ENCODE measurements at places on chromosomes 13 and 19. TPM values are rescaled to one million over a fixed set of nuclear protein-coding genes. Genes with fewer than 3 reads are reported as not detected.

- DNase-seq = no peak
Measured at GRCh38 chr19:39746836-39747529, 9.2 kb upstream of the CLC start.

DNA sequence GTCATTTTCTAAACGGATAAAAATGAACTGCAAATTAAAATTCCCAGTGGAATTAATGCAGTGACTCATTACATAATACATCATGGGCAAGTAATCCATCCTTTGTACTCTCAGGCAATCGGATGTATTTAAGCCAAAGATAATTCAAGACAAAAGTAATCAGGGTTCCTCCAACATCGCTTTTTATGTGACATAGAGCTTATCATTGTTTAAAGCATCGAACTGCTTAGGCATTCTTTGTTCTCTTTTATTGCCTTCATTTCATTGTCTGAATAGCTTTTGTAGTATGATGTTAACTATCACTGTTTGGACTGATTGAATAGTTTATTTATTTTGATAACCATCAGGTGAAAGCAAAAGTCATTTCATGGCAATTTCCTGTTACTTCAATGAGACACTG is 209.4 kb downstream of the ITGBL1 start:
- no peak for DNase-seq

- no peak for DNase-seq
Measured at GRCh38 chr13:98942997-98943396, 34.9 kb downstream of the DOCK9 start.

- no peak for DNase-seq
Measured at GRCh38 chr13:97322740-97323342, 100.7 kb downstream of the MBNL2 start.

DNA sequence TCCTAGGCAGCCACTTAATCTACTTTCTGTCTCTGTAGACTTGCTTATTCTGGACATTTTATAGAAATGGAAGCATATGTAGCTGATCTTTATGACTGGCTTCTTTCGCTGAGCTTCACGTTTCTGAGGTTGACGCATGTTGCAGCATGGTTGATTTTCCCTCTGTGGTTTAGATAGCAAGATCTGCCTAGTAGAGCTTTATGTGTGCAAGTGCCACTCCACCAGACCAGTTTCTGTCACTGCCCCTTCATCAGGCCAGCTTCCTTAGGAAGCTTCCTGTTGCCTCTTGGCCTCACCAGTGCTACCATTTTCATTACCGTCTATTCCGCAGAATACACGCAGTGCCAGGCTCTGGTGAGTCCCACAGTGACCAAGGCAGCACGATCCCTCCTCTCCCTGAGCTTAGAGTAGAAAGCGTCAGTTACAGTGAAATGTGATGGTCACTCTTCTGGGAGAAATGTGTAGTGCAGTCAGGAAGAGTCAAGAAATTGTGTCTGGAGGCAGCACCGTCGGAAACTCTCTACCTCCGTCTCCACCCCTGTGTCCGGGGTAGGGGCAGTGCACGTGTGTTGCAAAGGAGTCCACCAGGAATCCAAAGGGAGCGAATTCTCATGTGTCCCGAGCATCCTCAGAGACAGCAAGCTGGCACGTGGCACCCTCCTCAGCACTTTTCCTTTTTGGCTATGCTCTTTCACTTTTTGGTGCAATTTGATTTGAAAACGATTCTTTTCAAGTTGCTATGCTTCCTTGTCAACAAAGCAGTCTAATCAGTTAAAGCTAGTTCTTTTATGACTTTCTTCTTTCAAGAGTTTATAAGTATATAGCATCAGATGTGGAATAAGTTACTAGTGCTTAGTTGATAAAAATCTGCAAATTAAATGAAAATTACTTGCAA is 45.4 kb upstream of the GPR183 start:
- DNase-seq = no peak

GRCh38 chr19:3710265-3710812 is 2.2 kb downstream of the TJP3 start:
- DNase-seq = no peak

- no peak for DNase-seq
Measured at GRCh38 chr13:62142048-62142447, 726.4 kb upstream of the PCDH20 start.

KIR2DL3 gene
- not detected for polyA plus RNA-seq

- DNase-seq = no peak
Measured at GRCh38 chr13:79703772-79704171, 222.8 kb downstream of the NDFIP2 start.

GRCh38 chr19:52922841-52923777 is at the start of gene ZNF888:
ZNF888 (minus strand) TSS chr19:52923428; CDS start chr19:52917873, 5,555 bp downstream.
- DNase-seq = peak; percentile 85

- no peak for DNase-seq
Measured at GRCh38 chr19:42634409-42635232, 39.9 kb upstream of the CEACAM8 start.

- DNase-seq = no peak
Measured at GRCh38 chr13:28329395-28330158, 165.4 kb downstream of the FLT1 start.

PRTN3 gene
- 1.2 TPM for polyA plus RNA-seq

GRCh38 chr13:93309886-93310523 is 83.4 kb downstream of the GPC6 start:
- DNase-seq = peak; percentile 28

DNA sequence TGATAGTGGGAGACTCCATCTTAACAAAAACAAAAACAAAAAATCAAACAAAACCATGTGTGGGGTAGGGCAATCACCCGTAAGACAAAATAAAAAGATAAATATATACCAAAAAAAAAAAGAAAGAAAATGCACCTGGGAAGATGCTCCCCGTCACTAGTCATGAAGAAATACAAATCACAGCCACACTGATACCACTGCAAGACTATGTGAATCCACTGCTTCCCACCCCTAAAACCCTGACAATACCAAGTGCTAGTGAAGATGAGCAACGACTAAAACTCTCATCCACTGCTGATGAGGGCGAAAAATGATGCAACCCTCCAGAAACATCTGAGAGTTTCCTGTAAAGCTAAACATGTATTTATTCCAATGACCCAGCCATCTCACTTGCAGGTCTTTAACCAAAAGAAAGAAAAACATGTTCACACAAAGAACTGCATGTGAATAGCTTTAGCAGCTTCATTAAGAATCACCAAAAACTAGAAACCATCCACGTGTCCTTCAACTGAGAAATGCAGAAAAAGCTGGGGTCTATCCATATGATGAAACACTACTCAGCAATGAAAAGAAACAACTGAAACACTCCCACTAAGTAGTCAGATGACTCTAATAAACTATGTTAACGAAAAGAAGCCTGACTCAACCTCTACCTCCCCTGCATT is 31.7 kb downstream of the BRD4 start:
- DNase-seq = no peak

DNA sequence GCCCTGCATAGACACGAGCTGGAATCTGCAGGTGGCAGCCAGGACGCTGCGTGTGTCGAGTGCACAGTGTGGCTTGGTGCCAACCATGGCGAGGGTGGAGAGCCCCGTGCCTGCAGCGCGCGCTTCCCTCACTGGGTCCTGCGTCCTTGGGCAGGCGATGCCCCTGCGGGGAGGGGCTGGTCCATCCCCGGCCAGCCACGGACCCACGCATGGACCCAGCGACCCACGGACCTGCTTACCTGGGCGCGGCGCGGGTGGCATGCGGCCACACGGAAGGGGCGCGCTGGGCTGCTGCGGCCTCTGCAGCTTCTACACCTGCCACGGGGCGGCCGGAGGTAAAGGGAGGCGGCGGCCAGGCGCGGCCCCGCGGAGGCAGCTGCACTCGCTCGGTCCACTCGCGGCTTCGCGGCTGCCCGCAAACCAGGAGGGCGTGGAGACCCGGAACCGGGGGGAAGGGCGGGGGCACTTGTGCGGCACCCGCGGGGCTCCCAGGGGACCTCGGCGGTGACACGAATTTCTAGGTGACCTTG is 569 bp upstream of the MCF2L start:
- no peak for DNase-seq

- peak; percentile 48 for DNase-seq
Measured at GRCh38 chr13:109667807-109668291, 118.5 kb downstream of the IRS2 start.

DNA sequence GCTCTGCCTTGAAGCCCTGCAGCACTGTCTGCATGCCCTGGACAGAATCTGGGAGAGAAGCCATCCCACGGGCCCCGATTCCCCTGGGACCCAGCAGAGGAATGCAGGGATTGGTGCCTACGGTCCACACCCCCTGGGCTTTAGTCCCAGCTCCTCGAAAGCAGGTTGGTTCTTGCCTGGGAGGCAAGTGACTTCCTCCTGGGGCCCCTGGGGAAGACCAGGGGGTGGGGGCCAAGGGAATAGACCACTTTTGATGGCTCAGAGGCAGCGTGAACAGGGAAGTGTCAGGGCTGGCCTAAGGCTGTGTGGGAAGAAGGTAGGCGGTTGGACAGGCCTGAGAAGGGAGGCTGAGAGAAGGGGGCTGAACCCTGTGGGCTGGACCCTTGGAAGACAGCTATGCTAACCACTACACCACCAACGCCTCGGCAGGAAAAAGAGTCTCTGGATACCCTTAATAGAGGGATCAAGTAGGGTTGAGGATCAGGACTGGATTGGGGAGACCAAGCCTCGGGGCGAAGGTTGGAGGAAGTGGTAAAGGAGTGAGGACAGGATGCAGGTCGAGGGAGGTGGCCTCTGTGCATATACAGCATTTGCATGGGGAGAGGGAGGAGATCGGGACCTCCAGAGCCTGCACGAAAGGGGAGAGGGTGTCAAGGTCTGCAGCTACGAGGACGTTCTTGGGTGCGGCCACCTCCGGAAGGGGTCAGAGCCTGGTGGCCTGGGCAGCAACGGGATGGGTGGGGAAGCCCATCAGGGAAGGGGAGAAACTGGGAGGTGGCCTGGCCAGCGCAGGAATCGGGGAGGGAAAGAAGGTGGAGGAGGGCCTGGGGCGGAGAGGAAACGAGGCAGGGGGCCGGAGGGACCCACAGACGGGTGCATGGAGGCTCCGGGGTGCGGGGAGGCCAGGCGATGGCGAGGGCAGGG is 709 bp downstream of the DPP9 start:
- no peak for DNase-seq

DNA sequence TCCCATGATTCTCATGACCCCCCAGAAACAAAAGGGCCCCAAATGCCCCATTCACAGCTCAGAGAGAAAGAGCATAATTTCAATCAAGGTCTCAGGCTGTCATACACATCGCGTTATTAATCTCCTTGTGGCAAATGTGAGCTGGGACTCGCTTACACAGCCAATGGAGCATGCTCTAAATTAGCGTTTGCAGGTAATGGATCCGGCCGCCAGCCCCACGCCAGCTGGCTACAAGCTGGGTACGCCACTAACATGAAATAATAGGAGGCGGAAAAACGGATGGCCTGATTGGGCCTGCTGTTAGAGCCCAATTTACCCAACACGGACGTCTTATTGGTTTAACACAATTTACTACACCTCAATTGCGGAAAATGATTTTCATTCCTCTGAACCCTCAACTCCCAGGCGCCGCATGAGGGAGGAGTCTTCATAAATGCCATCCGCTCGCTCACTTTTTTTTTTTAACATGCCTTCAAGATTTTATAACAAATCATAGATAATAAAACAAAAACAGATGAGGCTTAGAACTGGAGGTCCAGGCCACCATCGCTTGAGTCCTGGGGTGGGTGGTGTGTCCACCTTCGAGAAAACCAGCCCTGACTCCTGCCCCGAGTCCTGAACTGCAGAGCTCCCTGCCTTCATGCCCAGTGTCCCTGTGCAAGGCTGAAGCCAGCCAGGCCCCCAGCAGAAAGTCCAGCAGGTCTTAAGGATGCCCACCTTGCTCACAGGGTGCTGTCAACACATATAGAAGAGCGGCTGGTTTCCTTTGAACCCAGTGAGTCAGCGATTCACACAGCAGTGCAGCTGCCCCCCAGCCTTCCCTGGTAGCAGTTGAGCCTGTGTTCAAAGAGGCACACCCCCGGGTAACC is 62.1 kb downstream of the PEPD start:
- DNase-seq = no peak

FPR1 gene
- 1.5 TPM for polyA plus RNA-seq

METTL21C gene
- polyA plus RNA-seq = 0.23 TPM

GRCh38 chr19:31391518-31391917 is 42.3 kb upstream of the TSHZ3 start:
- no peak for DNase-seq

DNA sequence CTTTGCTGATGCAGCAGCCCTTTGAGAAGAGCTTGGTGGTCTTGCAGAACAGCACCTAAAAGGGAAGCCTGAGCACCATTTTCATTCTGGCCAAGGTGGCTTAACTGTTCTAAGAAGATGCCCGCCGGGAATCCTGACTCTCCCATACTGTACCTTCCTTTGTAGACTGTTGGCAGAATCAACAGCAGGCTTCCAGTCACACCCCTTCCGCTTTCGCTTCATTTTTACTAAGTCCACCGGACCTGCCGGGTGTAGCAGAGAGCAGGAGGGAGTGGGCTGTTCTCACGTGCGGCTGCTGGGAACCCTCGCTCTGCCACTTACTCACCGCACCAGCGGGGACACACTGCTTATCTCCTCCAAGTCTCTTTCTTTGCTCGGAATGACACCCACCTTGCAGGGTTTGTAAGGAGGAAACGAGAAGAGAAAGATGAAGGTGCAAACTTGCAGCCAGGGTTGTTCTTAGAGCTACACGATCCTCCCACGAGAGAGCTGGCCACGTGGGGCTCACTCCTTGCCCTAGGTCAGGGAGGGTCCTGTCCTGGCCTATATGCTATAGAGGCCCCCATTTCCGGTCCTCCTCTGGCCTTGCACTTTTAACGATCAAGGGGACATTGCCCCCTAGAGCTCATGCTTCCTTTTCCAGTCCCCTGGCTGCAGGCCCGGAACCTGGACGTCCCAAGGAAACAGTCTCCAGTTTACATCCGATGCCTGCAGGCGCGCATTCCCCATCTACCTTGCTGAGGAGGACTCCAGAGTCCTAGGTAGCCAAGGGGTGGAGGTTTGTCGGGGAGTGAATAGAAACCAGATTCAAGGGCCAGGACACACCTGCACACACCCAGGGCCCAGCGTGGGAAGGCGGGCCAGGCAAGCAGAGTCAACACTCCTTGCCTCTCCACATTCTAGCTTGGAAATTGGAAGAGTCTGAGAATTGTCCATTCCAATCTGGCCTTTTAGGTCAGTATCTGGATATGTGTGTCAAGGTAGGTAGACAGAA is 453.6 kb downstream of the IRS2 start:
- no peak for DNase-seq

GRCh38 chr13:41658057-41658661 is 200.8 kb downstream of the RGCC start:
- no peak for DNase-seq

GRCh38 chr19:18865973-18866799 is 29.8 kb downstream of the CERS1 start:
- DNase-seq = no peak

- DNase-seq = no peak
Measured at GRCh38 chr13:87536499-87536898, 134.7 kb upstream of the SLITRK5 start.

DNA sequence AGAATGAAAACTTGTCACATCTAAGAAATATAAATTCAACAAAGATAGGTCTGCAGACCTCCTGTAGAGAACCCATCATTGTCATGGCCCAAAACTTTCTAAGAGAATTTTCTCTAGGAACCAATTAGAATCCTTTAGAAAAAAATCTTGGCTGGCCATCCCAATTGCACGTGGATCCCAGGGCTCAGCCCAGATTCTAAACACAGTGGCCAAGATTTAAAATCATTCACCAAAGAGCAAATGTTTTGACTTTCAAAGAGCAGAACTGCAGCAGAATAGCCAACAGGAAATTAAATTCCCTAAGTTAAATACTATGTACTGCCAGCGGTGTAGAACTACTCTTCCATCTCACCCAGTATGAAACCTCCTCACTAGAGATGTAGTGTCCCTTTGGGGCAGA is 21.3 kb downstream of the IPO5 start:
- DNase-seq = no peak

ZNF229 gene
- polyA plus RNA-seq = 16.6 TPM

GRCh38 chr13:36190771-36191170 is 23.6 kb downstream of the SOHLH2 start:
- DNase-seq = no peak

PEAK3 gene
- polyA plus RNA-seq = 0.09 TPM

LRG1 gene
- 0.83 TPM for polyA plus RNA-seq

Data from renal pelvis (tissue), 12 donors.